Daoy (cell line): ENCODE measurements at places on chromosomes 16 and 17. TPM values are rescaled to one million over a fixed set of nuclear protein-coding genes. Genes with fewer than 3 reads are reported as not detected.

PLA2G10 gene
- total RNA-seq = not detected in 2 replicates

TCAP gene
- not detected in 2 replicates for total RNA-seq

HYDIN gene
- total RNA-seq = 1.1 and 2.5 TPM in 2 replicates

GRCh38 chr17:55622547-55622946, 100.1 kb downstream of the TMEM100 start:
- no peak for DNase-seq

GRCh38 chr17:10357768-10358167, 15.0 kb downstream of the MYH13 start:
- DNase-seq = peak; percentile 40

- no peak for DNase-seq
Observed at GRCh38 chr17:17015230-17015629, 27.0 kb upstream of the MPRIP start.

- DNase-seq = no peak
Observed at GRCh38 chr17:82018989-82019689, 3.5 kb downstream of the CENPX start.

- DNase-seq = peak; percentile 73
Observed at GRCh38 chr17:80063830-80064585, 27.6 kb downstream of the CCDC40 start.

- DNase-seq = no peak
Observed at GRCh38 chr16:71622088-71622487, 3.9 kb upstream of the MARVELD3 start.

- DNase-seq = no peak
Observed at GRCh38 chr17:41773731-41774193, 12.7 kb downstream of the JUP start.

DNA sequence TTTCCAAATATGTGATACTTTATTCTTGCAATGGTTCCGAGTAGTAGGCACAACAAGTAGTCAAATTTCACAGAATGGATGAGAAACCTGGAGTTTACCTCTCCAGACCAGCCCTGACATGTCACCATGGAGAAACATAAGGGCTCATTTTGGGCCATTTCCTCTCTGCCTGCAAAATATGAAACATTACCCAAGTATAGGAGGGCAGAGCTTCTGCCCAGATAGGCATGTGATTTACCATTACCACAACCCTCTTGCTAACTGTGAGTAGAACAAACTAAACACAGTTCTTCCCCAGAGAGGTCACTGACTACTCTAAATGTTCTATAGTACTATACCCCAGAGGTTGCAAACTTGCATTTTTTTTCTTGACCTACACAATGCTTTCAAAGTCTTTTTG, 15.7 kb upstream of the KPNB1 start:
- no peak for DNase-seq

- no peak for DNase-seq
Observed at GRCh38 chr17:77675411-77675810, 283.1 kb upstream of the TNRC6C start.

DNA sequence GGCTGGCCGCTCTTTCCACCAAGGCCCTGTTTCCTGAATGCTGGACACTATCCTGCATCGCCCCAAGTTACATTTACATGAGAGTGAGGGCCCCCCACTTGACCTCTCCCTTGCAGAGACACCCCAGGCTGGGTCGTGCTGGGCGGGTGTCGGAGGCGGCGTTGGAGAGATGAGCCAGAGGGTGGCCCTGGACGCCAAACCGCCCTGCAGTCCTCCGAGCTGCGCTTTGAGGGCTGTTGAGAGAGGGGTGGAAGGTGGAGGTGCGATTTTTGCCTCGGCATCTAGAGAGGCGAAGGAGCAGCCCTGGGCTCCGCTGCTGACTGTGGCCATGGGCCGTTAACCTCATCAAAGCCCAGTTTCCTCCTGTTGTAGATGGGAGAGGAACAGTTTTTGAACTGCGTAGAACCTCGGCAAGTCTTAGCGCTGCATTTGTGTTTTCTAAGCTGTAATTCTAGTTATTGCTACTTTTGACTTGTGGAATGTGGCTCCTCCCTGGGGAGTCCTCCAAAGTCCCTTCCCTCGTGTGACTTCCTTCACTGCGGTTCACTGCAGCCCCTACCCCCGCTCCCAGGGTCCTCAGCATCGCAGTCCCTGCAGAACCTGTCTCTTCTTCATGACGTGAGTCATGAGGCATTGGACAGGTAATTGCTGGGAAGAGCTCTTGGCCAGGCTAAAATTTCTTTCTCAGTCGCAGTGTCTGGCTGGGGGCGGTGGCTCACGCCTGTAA, 986 bp upstream of the ELOB start:
- no peak for DNase-seq
